ENCODE measurements at places on chromosomes 6 and 20. TPM values are rescaled to one million over a fixed set of nuclear protein-coding genes. Genes with fewer than 3 reads are reported as not detected.

- DNase-seq = no peak
Observed at GRCh38 chr20:46552460-46553420, 2.3 kb upstream of the OCSTAMP start.

DNA sequence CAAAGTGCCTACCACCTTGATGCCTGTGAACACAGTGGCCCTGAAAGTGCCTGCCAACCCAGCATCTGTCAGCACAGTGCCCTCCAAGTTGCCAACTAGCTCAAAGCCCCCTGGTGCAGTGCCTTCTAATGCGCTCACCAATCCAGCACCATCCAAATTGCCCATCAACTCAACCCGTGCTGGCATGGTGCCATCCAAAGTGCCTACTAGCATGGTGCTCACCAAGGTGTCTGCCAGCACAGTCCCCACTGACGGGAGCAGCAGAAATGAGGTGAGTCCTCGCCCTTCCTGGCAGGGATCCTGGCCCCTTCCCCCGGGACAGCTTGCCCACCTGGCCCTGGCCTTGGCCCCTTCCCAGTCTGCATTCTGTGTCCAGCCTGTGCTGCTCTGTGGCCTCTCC lies 17.9 kb downstream of the MAVS start:
- DNase-seq = no peak

GRCh38 chr20:45044084-45044573 lies 56.8 kb downstream of the KCNS1 start:
- DNase-seq = peak; percentile 61

DNA sequence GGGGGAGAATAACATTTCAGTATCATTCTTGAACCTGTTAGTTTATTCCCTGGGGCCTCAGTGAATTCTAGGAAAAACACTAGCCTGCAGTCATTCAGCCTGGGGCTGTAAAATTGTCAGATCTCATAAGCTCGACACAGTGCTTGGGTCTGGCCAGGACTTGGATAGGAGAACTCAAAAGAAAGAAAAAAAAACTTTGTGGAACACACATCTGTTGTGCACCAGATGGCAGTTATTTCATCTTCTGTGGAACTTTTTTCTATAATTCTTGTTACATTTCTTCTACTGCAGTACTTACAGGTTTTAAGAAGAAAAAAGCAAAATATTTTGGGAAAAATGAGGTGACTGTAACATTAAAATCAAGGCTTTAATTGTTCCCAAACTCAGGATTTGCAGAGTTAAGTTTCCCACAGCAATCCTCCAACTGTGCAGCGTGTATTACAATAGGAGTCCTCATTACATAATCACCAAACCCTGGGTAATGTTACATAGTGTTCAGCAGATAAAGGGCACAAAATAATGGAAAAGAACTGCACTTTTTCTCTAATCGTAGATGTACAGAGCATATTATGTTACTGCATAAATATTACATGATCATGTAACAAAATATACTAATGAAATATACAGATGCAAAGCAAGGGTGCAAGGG lies 531.1 kb upstream of the CITED2 start:
- DNase-seq = no peak

DNA sequence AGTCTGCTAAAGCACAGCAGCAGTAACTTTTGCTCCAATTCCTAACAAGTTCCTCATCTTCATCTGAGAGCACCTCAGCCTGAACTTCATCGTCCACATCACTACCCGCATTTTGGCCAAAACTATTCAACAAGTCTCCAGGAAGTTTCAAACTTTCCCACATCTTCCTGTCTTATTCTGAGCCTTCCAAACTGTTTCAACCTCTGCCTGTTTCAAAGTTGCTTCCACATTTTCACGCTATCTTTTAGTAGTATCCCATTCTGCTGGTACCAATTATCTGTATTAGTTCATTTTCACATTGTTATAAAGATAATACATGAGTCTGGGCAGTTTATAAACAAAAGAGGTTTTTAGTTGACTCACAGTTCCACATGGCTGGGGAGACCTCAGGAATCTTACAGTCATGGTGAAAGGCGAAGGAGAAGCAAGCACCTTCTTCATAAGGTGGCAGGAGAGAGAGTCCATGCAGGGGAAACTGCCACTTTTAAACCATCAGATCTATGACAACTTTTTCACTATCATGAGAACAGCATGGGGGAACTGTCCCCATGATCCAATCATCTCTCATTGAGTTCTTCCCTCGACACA lies 99.4 kb upstream of the GRIK2 start:
- no peak for DNase-seq

DNA sequence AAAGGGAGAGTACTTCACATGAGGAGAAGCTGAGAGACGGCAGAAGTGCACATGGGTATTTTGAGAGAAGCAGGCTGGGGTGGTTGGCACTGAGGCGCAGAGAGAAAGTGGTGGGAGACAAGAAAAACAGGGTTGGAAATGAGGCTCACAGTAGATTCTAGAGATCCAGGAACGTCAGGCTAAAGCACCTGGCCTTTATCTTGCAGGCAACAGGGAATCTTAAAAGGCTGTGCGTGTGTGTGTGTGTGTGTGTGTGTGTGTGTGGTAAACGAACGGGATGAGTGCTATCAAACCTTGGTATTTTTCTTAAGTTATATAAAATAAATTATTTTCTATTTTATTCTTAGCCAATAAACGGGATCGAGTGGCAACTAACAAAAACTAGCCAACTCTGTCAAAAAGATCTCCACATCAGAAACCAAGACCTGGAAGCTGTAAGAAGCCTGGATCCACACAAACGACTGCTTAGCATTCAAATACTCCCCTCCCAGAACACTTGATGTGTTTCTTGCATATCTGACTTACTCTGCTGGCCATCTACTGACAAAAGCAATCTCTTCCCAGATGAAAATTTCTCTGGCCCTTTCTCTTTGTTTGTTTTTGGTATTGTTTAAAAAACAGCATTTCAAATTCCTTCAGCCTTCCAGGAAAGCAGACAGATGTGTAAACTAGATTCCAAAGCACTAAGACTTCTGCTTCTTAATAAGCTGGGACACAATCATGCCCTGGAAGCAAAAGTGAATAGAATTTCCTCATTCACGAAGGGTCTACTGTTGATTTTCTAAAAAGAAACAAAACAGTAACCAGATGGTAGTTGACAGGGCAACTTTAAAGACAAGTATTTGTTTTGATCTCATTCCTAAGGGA lies 44.8 kb upstream of the FABP7 start:
- DNase-seq = no peak

DNA sequence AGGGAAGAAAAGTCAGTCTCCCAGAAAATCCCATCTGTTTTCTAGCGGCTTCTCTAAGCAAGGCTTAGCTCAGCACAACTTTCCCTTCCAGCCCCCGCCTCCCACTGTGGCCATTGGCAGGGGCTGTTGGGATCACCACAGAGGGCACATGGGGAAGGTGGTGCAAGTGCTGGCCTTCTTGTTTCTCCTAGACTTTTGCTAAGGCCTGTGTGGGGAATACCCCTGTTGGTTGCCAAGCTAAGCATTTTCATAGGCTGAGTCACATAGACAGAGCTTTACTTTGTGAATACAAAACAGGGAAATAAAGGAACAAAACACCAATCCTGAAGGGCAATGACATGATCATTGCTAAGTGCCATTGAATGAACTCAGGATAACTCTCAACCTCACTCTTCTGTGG lies 32.4 kb upstream of the TIAM2 start:
- no peak for DNase-seq

- DNase-seq = no peak
Observed at GRCh38 chr6:6362056-6362840, 41.8 kb upstream of the F13A1 start.

GRCh38 chr6:119449331-119450156 lies 100.0 kb upstream of the MAN1A1 start:
- no peak for DNase-seq

TRIM40 gene
- polyA plus RNA-seq = 0.07 TPM

GRCh38 chr6:43895656-43896328 lies 125.8 kb downstream of the VEGFA start:
- DNase-seq = no peak

DNA sequence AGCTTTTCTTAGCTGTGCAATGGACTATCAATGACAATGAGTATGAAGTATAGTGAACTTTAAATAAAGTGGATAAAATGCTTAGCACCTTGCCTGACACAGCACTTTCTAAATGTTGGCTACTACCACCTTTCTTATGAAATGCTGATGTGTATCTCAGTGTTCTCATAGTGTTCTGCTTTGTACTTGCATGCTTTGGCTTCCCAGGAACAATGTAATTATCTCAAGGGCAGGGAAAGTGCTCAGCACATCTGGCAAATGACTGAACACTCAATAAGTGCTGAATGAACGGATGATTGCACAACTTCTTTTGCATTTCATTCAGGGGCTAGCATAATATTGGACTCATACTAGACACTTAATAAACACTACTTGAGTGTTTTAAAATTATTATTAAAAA lies 28.2 kb upstream of the NOX3 start:
- DNase-seq = no peak

- no peak for DNase-seq
Observed at GRCh38 chr6:65943548-65943947, 236.5 kb upstream of the EYS start.

DNA sequence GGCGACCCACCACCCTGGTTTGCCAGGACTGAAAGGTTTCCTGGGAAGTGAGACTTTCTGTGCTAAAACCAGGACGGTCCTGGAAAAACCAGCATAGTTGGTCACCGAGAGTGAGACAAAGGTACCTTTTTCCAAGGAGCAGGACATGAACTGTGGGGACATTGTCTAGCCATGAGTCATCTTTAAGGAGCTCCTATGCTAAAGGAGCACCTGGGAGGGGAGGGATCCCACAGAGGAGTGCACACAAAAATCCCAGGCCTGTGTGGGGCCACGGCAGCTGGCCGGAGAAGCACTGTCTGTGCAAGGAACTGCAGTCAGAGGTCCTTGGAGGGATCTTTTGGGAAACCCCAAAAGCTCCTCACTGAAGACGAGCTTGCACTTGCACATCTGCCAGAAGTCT lies 109.1 kb upstream of the PLEKHG1 start:
- DNase-seq = no peak

GRCh38 chr6:149055195-149055899 lies 262.2 kb upstream of the TAB2 start:
- DNase-seq = no peak

- DNase-seq = no peak
Observed at GRCh38 chr6:3001773-3002293, 2.1 kb downstream of the NQO2 start.

SIRPD gene
- polyA plus RNA-seq = not detected

DNA sequence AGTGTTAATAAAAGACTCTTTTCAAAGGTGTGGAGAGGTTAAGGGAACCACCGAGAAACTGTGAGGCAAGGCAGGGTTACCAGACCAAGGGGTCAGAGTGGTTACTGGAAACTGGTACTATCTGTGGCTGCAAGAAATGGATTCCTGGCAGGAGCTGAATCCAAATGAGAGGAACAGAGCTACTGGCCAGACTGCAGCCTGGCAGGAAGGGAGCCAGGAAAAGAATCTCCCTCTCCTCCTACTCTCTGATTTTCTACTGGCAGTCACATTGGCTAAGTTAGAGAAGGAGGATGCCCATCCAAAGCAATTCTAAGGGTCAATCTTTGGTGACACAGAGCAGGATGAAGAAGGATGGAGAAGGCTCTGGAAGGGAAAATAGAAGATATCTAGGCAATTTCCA lies 211.5 kb downstream of the GRM1 start:
- DNase-seq = no peak

SLC22A7 gene
- 0.90 TPM for polyA plus RNA-seq

DNA sequence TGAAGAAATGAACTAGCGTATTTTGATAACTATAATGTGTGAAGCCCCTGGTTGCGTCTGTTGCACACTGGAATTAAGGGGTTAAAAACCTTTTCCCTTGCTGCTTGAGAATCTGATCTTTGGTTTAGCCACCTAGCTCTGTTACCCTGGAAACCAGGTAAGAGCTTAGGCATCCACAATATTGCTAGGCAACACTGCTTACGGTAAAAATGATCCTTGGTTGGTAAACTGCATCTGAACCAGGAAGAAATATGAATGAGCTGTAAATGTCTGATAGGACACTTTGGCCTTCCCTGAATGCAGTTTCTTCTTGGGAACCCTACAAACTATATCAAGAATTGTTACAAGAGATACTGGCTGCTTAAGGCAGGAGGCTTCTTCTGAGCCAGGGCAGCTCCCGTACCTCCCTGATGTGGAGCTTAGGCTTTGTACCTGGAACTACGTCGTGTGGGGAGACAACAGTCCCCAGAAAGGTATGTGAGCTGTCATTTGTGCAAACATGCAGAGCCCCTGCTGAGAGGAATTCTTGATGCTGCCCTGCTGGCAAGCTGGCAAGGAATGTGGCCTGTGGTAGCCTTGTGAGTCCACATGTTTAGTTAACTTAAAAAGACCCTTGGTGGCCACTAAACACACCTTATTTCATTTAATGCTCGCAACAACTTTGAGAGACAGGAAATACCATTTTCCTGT lies 18.4 kb downstream of the UBE3D start:
- DNase-seq = no peak

- DNase-seq = no peak
Observed at GRCh38 chr20:1184638-1185315, at the start of gene TMEM74B. Gene TMEM74B, minus strand, starts transcription at chr20:1184981. Its CDS starts 1,180 bp downstream, at chr20:1183801.

DNA sequence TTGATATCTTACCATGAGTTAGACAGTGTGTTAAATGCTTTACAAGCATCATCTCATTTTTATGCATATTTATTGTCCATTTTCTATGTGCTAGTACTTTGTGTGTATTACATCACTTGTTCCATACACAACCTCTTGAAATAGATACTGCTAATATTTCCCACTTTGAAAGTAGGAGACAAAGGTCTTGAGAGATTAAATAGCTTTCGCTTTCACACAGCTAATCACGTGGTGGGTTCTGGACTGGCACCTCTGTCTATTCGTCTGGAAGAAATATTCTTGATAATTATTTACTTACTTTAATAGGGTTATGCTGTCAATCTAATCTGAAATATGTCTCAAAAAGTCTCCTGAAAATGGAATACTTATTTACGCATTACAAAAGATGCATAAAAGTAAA lies 30.2 kb downstream of the EPHA7 start:
- no peak for DNase-seq

SLC44A4 gene
- 66.9 TPM for polyA plus RNA-seq

SYCP2 gene
- polyA plus RNA-seq = 8.8 TPM

SIRPB2 gene
- polyA plus RNA-seq = 1.1 TPM

- DNase-seq = no peak
Observed at GRCh38 chr6:37938909-37939308, 119.4 kb downstream of the ZFAND3 start.

GRCh38 chr6:161105408-161105807 lies 113.8 kb downstream of the MAP3K4 start:
- DNase-seq = no peak

- no peak for DNase-seq
Observed at GRCh38 chr6:129276986-129277385, 394.0 kb downstream of the LAMA2 start.

MDFI gene
- polyA plus RNA-seq = 39.6 TPM

DNA sequence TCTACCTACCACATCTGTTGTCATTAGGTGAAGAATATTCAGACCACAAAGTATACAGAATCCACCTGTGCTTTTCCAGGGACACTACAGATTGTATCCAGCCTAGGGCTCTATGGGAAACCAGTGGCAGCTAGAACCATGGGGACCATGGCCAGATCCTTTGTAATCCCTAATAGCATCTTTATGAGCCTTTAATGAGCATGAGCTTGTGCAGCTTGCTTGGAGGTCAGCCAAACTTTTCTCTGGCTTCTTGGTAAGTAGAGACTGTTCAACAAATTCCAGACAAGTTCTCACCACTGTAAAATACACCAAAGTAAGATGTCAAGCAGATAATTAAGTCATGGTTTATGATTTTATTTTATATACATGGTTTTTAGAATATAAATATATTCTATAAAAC lies 301.6 kb upstream of the ADGRB3 start:
- peak; percentile 14 for DNase-seq

ARMC2 gene
- polyA plus RNA-seq = 14.4 TPM

- no peak for DNase-seq
Observed at GRCh38 chr6:64014595-64014994, 379.0 kb downstream of the PHF3 start.

- peak; percentile 48 for DNase-seq
Observed at GRCh38 chr6:167795321-167795811, 31.3 kb upstream of the AFDN start.

All from renal pelvis (tissue), 12 donors.